Omental fat pad (tissue), 4 donors: ENCODE measurements at places on chromosomes 13 and 19. TPM values are rescaled to one million over a fixed set of nuclear protein-coding genes. Genes with fewer than 3 reads are reported as not detected.
A peak's percentile ranks its signal among the peaks of the same experiment; 100 is the strongest.

- DNase-seq, result no peak
Measured at GRCh38 chr13:51823863-51824262, 19.9 kb upstream of the DHRS12 start.

The LRRC4B gene
- total RNA-seq, result 1.2 TPM

DNA sequence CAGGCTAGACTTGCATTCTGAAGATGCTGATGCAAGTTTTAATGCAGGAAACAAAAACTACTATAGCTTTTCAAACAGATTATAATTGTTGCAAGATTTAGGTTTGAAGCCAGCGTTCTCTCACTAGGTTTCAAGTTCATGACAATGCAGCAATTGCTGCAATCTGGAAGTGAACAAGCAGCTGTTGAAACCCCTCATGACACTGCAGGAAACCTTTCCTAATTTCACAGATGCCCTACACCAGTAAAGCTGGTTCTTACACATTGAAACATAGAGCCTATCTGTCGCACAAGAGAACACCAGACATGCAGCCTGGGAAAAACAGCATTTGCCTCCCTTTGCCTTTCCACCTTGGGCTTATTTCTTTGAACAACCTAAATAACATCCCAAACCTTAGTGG, 1737.2 kb upstream of the MIR17HG start:
- DNase-seq, result no peak

The ZNF226 gene
- 12.4 TPM for total RNA-seq

DNA sequence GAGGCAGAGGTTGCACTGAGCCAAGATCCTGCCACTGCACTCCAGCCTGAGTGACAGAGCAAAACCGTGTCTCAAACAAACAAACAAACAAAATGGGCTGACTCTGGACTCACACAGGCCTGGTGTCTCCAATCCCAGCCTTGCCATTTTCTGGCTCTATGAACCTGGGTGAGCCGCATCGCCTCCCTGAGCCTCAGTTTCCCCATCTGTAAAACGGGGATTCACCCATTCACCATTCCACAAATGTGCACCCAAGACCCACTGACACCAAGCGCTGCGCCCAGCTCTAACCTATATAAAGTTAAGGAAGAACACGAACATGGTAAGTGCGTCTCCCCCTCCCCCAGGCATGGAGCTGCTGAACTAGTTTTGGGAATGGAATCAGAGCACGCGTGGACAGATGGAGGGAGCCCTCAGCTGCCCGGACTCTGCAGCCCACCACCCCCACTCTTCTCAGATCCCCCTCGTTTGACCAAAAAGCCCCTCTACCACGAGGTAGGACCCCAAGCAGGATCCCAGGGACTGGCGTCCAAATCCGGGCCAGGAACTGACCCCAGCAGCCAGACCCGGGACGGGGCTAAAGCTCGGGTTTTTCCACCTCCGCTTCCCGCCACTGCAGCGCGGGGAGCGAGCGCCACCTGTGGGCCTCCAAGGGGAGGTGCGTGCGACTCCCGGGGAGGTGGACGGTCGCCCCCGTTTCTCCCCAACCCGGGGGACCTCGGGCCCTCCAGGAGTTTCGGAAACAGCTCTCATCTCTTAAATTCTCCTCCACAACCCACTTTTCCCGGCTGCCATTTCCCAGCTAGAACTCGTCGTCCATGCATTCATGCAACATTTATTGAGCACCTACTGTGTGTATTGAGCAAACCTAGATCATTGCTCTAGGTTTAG, 33.0 kb upstream of the ADGRE5 start:
- DNase-seq, result peak; percentile 56

GRCh38 chr13:42378383-42378780, 106.4 kb downstream of the AKAP11 start:
- no peak for DNase-seq

- no peak for DNase-seq
Measured at GRCh38 chr19:14158276-14159023, 22.1 kb upstream of the ASF1B start.

The CRB3 gene
- total RNA-seq, result 6.2 TPM

GRCh38 chr19:56091751-56092546, 29.1 kb downstream of the ZNF787 start:
- no peak for DNase-seq

DNA sequence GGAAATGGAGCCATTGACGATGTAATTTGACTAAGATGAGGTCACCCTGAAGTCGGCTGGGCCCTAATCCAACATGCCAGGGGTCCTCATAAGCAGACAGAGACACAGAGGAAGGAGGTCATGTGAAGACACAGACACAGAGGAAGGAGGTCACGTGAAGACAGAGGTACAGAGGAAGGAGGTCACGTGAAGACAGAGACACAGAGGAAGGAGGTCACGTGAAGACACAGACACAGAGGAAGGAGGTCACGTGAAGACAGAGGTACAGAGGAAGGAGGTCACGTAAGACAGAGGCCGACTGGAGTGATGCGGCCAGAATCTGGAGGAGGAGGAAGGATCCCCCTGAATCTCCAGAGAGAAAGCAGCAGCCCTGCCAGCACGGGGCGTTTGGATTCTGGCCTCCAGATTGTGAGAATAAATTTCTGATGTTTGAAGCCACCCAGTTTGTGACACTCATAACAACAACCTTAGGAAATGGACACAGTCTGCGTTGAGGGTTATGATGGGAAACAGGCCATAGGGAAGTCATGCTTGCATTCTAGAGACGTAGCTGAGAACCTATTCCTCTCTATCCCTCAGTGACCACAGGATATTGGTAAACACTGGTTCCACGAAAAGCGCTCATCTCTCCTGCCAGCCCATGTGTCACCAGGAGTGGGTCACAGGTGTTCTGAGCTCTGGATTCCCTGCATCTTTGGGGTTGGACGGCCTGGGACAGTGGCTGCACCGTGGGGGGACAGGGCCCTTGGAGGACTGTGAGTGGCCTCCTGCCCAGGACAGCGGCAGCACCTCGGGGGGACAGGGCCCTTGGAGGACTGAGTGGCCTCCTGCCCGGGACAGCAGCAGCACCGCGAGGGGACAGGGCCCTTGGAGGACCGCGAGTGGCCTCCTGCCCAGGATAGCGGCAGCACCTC, 108.5 kb downstream of the SOX1 start:
- no peak for DNase-seq

- no peak for DNase-seq
Measured at GRCh38 chr13:26061947-26062346, 10.1 kb upstream of the SHISA2 start.

DNA sequence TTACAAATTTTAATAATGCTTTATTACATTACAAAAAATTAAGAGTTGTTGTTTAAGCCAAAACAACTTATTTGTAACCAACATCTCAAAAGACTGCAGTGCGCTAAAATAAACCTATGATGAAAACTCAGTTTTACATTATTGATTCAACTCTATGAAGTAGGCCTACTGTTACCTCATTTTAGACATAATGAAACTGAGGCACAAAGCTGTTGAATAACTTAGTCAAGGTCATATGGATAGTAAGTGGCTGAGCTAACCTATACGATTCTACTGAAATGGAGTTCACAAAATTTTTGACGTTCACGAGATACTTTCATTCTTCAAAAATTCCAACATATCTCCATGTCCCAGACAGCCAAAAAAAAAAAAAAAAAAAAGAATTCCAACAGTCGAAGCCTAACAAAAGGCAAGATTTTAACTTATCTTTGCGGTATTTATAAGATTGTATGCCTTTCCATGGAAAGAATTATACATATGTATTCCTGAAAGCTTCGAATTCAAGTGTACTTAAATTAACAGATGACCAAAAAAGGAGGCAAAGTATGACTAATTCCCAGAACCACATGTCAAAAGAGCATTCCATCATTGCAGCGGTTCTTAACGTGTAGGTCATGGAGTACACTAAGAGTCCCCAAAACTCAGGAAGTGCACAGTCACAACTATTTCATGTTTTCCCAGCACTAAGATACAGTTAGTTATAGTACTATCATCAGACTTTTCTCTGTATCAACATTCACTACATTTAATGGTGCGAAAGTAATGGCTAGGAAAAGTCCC, 69.4 kb downstream of the PSPC1 start:
- no peak for DNase-seq

DNA sequence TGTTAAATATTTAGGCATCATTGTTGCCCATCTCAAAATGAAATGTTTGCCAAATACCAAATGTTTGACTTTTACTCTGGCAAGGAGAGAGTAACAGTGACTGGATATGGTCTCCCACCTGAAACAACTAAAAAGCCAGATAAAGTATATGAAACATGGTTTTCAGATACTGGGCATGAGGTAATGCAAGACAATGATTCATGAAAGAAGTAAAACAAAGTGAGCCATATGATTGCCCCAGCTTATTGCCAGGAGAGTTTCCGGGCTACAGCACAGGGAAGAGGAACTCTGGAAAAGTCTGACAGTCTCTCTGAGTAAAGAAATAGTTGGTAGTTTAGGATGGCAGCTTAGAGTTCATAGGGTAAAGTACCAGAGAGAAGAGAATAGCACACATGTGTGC, 354.6 kb downstream of the DNAJC15 start:
- DNase-seq, result no peak

DNA sequence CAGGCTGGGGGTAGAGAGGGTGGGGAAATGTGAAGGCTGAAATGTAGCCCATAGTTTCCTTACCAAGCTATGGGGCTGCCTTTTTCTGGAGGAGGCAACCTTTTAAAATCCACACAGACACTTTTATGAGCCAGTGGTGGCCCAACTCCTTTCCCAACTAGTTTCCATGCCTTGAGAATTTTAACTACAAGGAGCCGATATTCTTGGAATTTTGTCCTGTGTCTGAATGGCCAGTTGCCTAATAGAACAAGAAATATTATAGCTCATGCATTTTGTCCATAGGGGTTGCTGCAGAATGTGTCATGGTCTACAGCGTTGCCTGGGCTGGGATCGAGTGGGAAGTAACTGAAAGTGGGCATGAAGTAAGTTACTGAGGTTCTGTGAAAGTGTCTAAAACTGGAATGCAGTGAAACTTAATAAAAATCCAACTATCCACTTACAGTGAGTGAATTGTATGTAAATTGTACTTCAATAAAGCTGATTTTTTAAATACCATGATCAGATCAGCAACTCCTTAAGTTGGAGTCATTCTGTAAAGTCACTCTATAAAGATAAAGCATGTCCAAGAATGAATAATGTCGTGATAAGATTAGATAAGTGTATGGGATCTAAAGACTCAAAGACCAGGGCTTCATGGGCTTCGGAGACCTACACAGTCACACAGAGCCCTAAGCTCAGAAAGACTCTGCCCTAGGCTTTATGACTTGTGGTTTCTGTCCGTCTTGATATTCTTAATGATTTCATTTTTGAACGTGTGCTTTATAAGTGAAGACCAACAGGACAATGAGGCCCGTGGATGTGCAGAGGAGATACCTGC, 122.6 kb upstream of the FNDC3A start:
- no peak for DNase-seq

DNA sequence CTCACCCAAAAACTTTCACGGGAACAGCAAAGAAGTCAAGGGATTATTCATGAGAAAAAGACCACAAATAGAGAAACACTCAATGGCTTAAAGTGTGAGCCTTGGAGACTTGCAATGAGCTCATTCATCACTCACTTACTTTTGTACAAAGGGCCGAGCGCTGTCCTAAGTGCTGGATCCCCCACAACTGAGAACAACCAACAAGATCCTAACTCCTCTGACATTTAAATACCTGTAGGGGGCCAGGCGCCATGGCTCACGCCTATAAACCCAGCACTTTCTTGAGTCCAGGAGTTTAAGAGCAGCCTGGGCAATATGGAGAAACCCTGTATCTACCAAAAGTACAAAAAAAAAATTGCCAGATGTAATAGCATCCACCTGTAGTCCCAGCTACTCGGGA, 29.4 kb upstream of the ZNF507 start:
- DNase-seq, result no peak

- DNase-seq, result no peak
Measured at GRCh38 chr13:73210218-73210883, 151.5 kb downstream of the KLF5 start.

GRCh38 chr19:34288381-34288780, 34.0 kb downstream of the GARRE1 start:
- DNase-seq, result no peak

GRCh38 chr13:39419876-39420275, 183.1 kb downstream of the LHFPL6 start:
- DNase-seq, result no peak

The FOXO1 gene
- 65.7 TPM for total RNA-seq

DNA sequence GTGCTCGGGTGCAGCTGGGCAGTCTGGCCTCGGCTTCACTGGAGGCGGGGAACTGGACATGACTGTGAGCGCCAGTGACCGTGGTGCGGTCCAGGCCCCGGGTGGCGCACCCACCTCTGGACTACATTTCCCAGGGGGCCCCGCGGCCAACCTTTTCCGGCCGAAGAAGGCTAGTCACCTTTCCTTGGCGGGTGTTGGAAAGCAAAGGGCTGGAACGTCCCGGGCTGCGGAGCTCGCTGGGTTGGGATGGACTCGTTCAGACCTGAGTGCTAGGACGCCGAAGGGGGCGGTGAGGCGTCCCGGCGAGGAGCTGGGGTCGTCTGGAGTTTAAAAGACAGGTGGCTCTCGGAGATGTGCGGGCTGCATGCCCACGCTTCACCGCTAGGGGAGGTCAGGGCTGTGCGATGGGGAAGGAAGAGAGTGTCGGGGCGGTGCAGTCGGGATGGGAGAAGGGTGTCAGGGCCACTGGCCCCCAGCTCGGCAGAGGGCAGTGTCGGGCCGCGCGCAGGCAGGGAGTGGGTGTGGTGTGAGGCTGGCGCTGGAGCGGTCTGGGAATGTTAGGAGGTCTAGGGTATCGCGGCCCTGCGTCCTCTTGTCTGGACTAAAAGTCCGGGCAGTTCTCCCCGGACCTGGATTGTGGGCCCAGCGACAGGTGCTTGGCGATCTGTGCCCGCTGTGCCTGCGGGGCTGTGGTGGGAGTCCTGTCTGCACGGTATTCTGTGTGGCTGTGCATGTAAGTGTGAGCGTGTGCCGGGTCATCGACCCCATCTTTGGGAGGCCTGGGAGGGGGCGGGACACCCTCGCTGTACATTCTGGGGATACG, 57.1 kb downstream of the ZNF568 start:
- DNase-seq, result peak; percentile 56

- no peak for DNase-seq
Measured at GRCh38 chr13:106033659-106034058, 501.8 kb downstream of the EFNB2 start.

The EID2B gene
- 2.6 TPM for total RNA-seq

The HRC gene
- total RNA-seq, result 0.74 TPM

DNA sequence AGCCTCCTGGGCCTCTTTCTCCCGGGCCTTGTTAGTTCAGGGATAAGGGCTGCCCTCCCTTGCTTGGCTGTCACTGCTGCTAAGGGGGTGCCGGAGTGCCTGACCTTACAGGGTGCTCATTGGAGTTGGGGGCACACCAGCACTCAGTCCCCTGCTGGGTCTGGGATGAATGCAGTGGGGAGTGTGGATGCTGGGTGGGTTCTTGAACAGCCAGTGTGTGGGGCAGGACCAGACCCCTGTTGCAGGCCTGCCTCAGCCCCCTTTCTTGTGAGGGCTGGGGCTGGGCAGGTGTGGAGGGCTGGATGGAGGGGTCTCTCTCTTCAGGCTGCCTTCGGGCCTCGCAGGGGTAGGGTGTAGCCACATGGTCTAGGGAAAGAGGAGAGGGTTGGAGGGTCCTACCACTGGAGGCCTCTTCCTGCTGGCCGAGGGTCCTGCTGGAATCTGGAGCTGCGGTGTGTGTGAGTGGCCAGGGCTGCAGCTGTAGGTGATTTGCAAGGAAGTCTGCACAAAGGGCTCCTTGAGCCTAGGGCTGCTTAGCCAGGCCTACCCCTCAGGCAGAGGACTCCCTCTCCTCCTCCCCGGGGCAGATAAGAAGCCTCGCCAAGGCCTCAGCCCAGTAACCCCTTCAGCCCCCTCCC, 3.2 kb downstream of the CEBPA start:
- no peak for DNase-seq

The FCHO1 gene
- 3.1 TPM for total RNA-seq
